Activated CD4-positive, alpha-beta T cell treated with anti-CD3 and anti-CD28 coated beads for 36 hours (primary cell): ENCODE measurements at places on chromosomes 4 and X. TPM values are rescaled to one million over a fixed set of nuclear protein-coding genes. Genes with fewer than 3 reads are reported as not detected.

- peaks cover 12% of the 10 kb centered on the region for H3K27me3 ChIP-seq
- H3K36me3 ChIP-seq, result no peaks in the 10 kb centered on the region
- DNase-seq, result no peak
- no peak overlapping the region for H3K27ac ChIP-seq
- H3K4me1 ChIP-seq, result no peaks in the 10 kb centered on the region
These were observed 190.6 kb downstream of the FRAS1 start for GRCh38 chr4:78247536-78248285.

- no peaks in the 10 kb centered on the region for H3K36me3 ChIP-seq
- H3K27ac ChIP-seq, result no peak overlapping the region
- no peaks in the 10 kb centered on the region for H3K4me1 ChIP-seq
- H3K27me3 ChIP-seq, result no peaks in the 10 kb centered on the region
These were observed 598.4 kb upstream of the FAM241A start for GRCh38 chr4:111546881-111547280.

GRCh38 chrX:49129427-49129826, 5.9 kb upstream of the GPKOW start:
- H3K27me3 ChIP-seq, result no peaks in the 10 kb centered on the region
- H3K36me3 ChIP-seq, result no peaks in the 10 kb centered on the region
- H3K4me3 ChIP-seq, result no peak overlapping the region
- DNase-seq, result no peak
- no peak overlapping the region for H3K27ac ChIP-seq
- H3K4me1 ChIP-seq, result no peaks in the 10 kb centered on the region

DNA sequence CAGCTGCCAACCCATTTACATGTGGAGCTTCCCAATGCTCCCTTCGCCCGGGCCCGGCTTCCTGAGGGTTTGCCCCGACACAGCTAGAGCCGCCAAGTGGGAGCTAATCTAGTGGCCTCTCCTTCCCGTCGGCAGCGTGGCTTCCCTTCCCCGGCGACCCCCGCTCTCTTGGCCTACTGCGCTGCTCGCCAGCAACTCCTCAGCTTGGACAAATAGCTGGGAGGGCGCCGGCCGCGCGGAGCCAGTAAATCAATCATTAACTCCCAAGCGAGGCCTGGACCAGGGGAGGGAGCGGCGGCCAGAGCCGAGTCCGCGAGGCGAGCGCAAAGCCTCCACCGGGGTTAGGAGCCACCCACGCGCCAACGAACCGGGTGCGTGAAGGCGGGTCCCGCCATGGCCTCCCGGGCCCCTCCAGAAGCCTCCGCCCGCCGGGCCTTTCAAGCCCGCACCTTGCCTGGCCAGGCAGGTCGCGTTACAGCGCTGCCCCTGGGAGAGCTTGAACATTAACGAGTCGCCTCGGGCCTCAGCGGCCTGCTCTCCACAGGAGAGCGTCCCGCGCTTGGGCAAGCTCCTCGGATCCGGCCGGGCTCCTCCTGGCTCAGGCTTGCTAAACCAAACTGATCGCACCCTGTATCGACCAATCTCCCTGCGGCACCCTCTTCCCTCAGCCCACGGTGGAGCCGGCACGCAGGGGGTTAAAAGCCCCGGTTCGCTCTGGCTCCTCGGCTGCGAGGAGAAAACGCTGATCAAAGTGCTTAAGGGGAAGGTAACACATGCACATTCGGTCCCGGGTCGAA, 10.6 kb upstream of the BCOR start:
- DNase-seq, result no peak
- no peaks in the 10 kb centered on the region for H3K36me3 ChIP-seq
- no peak overlapping the region for H3K27ac ChIP-seq
- H3K4me3 ChIP-seq, result peak overlapping the region; percentile 46
- peaks cover 4% of the 10 kb centered on the region for H3K27me3 ChIP-seq

GRCh38 chr4:72467633-72468032, 101.4 kb downstream of the ADAMTS3 start:
- no peak for DNase-seq
- H3K4me1 ChIP-seq, result no peaks in the 10 kb centered on the region
- H3K27me3 ChIP-seq, result peaks cover 8% of the 10 kb centered on the region
- no peak overlapping the region for H3K27ac ChIP-seq

DNA sequence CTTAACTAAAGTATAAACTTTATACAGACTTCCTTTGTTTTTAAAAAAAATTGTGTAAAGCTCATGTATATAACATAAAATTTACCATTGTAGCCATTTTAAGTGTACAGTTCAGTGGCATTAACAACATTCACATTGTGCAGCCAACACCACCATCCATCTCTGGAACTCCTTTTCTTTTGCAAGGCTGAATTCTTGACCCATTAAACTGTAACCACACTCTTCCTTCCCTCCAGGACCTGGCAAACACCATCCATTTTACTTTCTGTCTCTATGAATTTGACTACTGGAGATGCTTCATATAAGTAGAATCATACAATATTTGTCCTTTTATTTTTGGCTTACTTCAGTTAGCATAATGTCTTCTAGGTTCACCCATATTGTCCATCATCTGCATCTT, 104.7 kb downstream of the RASL11B start:
- peaks cover 11% of the 10 kb centered on the region for H3K36me3 ChIP-seq
- H3K4me3 ChIP-seq, result no peak overlapping the region
- no peak overlapping the region for H3K27ac ChIP-seq
- no peak for DNase-seq

DNA sequence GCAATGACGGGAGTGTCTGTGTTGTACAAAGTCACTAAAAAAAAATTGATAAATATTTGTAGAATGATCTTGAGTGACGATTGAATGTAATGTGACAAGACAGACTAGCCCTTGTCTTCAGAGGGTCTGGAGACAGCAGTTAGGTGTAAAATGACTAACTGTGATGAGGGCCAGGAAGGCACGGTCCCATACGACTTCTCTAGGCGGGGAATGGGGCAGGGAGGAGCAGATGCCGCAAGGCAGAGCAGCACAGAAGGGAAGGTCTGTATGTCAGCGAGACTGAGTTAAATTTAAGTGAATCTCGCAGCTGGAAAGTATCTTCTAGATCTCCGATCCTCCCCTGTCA, 405 bp downstream of the CENPE start:
- H3K27ac ChIP-seq, result peak overlapping the region; percentile 58
- peaks cover 7% of the 10 kb centered on the region for H3K27me3 ChIP-seq
- no peak for DNase-seq
- H3K4me3 ChIP-seq, result peak overlapping the region; percentile 92
- H3K36me3 ChIP-seq, result peaks cover 14% of the 10 kb centered on the region
- H3K4me1 ChIP-seq, result peaks cover 8% of the 10 kb centered on the region

- H3K27me3 ChIP-seq, result no peaks in the 10 kb centered on the region
- H3K4me3 ChIP-seq, result no peak overlapping the region
- H3K27ac ChIP-seq, result no peak overlapping the region
- no peak for DNase-seq
These were observed 20.0 kb downstream of the KLB start for GRCh38 chr4:39426728-39427127.

DNA sequence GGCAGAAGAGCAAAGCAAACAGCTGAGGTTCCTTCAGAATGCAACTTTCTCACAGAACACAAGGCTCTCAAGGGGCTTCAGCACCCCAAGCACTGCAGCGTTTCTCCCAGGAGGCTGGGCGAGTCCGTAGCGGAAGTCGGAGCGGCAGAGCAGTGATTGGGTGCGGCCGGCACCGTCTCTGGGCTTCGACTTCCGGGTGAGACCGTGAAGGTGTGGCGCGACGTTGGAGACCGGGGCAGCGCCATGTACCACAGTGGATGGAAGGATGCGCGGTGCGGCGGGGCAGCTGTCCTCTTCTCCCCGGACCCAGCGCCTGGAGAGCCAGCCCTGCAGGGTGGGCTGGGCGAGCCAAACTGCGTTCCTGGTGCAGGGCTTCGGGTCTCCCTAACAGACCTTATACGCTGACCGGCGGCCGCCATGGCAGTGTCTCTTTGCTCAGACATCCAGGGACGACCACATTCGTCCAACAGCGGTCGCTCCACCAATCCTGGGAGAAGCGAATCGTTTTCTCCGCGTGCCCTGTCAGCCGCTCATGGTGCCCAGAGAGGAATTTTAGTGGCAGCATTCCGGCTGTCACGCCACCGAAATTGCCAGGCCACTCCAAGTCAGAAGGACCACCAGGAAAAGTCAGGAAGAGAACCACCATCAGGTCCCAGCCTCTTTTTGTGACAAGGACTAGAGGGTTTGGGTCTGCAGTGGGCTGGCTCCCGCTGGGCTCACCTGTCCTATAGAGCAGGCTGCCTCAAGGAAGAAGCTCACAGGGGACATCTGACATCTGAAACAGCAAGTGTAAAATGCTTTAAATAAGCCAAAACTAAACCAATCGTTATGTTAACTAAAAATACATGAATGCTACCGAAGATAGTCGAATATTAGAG, 20.5 kb downstream of the TRIM61 start:
- H3K27ac ChIP-seq, result peak overlapping the region; percentile 70
- peaks cover 8% of the 10 kb centered on the region for H3K4me1 ChIP-seq
- peaks cover 2% of the 10 kb centered on the region for H3K27me3 ChIP-seq
- peaks cover 4% of the 10 kb centered on the region for H3K36me3 ChIP-seq
- peak overlapping the region; percentile 78 for H3K4me3 ChIP-seq

DNA sequence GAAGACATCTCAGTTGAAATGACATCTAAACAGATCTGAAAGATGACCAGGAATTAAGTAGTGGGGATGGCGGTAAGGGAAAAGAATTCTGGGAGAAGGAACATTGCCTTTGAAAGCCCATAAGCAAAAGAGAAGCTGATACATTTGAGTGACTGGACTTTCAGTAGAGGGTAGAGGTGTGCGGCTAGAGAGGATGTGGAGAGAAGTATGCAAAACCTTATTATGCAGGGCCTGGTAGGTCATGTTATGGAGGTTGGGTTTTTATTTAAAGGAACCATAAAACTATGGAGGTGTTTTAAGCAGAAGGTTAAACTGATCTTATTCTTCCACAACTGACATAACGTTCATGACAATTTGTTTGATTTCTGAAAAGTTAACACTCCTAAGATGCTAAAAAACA, 36.3 kb downstream of the RPS6KA3 start:
- H3K4me1 ChIP-seq, result peaks cover 26% of the 10 kb centered on the region
- no peak for DNase-seq
- H3K27ac ChIP-seq, result peak overlapping the region; percentile 29
- H3K27me3 ChIP-seq, result no peaks in the 10 kb centered on the region

- H3K27ac ChIP-seq, result no peak overlapping the region
- no peak for DNase-seq
- no peak overlapping the region for H3K4me3 ChIP-seq
- H3K4me1 ChIP-seq, result no peaks in the 10 kb centered on the region
- H3K36me3 ChIP-seq, result no peaks in the 10 kb centered on the region
- H3K27me3 ChIP-seq, result no peaks in the 10 kb centered on the region
These were observed 592.6 kb upstream of the SLIT2 start for GRCh38 chr4:19659101-19659500.

GRCh38 chrX:57417827-57418226, 131.3 kb downstream of the FAAH2 start:
- no peaks in the 10 kb centered on the region for H3K27me3 ChIP-seq
- DNase-seq, result no peak
- peaks cover 20% of the 10 kb centered on the region for H3K36me3 ChIP-seq

DNA sequence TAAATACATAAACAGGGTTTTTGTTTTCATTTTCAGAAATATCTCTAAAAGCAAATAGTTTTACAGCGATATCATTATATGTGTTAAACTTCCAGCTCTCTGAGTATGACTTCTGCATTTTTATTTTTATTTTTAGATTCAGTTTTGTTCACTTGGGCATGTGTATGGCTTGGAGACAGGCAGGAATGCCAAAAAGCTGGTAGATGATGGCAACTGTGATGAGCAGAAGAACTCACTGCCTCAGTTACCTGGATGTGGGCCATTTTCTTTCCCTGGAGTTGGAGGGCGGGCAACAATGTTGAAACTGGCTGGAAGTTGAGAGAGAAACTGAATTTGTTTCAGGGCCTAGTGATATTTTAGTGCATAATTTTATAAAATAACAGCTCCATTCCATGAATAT, 266.4 kb downstream of the ARHGAP24 start:
- H3K4me1 ChIP-seq, result no peaks in the 10 kb centered on the region
- H3K27me3 ChIP-seq, result no peaks in the 10 kb centered on the region
- no peak for DNase-seq
- H3K27ac ChIP-seq, result no peak overlapping the region

DNA sequence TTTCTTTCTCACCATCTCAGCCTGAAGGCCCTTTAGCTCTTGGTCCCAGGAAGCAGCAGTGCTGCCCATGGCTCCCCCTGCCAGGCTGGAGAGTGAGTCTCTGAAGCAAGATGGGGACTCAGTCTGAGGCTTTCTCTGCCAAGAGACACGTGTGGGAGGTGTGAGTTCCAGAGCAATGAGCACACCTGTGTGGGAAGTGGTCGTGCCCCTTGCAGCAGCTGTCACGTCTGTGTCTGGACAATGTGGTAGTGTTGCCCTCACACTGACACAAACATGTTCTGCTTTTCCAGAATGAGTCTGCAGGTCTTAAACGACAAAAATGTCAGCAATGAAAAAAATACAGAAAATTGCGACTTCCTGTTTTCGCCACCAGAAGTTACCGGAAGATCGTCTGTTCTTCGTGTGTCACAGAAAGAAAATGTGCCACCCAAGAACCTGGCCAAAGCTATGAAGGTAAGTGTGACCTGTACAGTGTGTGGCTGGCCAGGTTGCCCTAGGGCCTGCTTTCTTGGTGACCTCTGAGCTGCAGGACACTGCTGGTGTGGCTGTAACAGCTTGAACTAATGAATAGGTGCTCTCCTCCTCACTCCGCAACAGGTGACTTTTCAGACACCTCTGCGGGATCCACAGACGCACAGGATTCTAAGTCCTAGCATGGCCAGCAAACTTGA, 1.9 kb downstream of the TACC3 start:
- DNase-seq, result peak; percentile 83
- H3K27ac ChIP-seq, result peak overlapping the region; percentile 99
- no peaks in the 10 kb centered on the region for H3K27me3 ChIP-seq
- H3K4me3 ChIP-seq, result peak overlapping the region; percentile 96

DNA sequence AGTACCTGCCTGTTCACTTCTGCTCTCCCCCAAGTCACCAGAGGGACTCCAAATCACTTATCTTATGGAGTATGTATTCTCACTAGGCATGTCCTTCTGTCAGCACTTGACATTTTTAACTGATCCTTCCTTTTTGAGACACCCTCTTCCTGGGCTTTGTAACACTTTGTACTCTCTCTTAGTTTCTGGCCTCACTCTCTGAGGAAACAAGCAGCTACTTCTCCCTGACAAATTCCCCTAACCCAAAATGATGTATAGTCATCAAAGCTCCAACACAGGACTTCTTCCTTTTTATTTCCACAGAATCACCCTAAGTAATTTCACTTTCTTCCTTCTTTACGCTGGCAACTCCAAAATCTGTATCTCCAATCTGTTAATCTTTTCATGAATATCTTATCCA, 101.8 kb downstream of the ARAP2 start:
- no peaks in the 10 kb centered on the region for H3K27me3 ChIP-seq
- no peak overlapping the region for H3K27ac ChIP-seq
- H3K4me1 ChIP-seq, result peaks cover 3% of the 10 kb centered on the region
- peaks cover 26% of the 10 kb centered on the region for H3K36me3 ChIP-seq
- H3K4me3 ChIP-seq, result no peak overlapping the region

- H3K27ac ChIP-seq, result no peak overlapping the region
- H3K4me3 ChIP-seq, result no peak overlapping the region
- H3K4me1 ChIP-seq, result no peaks in the 10 kb centered on the region
- no peaks in the 10 kb centered on the region for H3K27me3 ChIP-seq
- H3K36me3 ChIP-seq, result no peaks in the 10 kb centered on the region
- no peak for DNase-seq
These were observed 393.1 kb upstream of the ZFP42 start for GRCh38 chr4:187602339-187603092.

ATP1B4 gene
- total RNA-seq, result not detected

ABCG2 gene
- 0.39 TPM for total RNA-seq

CXCL5 gene
- not detected for total RNA-seq

DRP2 gene
- total RNA-seq, result 0.66 TPM

KLHL4 gene
- not detected for total RNA-seq

PPARGC1A gene
- total RNA-seq, result not detected
